ENCODE measurements at places on chromosomes 16 and 17.

DNA sequence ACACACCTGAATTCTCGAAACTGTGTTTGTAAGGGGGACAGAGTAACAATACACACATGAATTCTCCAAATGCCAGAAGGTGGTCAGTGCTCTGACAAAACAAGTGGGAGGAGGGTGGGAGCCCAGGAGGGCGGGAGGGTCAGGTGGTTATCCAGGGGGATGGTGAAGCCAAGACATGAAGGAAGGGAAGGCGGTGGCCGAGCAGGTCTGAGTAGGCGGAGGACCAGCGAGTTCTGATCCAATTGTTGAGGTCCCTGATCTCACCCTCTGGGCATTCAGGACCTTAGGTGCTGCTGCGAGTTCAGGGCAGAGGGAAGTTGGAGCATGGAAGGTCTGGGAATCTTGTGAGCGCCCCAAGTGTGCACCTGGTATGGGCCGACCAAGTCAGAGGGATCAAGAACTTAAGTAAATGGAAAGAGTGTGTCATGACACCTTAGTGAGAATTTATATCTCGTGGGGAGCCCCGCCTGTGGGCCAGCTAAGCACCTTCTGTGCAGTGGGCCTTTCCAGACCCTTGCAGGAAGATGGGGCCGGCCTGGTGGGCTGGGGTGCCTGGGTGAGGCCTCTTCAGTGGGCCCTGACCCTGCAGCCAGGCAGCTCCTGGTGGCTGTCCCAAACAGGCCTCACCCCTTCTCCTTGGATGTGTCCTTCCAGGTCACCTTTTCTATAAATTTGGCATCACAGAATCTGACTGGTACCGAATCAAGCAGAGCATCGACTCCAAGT is 86.1 kb downstream of the NPIPB11 start:
- no peak for DNase-seq

DNA sequence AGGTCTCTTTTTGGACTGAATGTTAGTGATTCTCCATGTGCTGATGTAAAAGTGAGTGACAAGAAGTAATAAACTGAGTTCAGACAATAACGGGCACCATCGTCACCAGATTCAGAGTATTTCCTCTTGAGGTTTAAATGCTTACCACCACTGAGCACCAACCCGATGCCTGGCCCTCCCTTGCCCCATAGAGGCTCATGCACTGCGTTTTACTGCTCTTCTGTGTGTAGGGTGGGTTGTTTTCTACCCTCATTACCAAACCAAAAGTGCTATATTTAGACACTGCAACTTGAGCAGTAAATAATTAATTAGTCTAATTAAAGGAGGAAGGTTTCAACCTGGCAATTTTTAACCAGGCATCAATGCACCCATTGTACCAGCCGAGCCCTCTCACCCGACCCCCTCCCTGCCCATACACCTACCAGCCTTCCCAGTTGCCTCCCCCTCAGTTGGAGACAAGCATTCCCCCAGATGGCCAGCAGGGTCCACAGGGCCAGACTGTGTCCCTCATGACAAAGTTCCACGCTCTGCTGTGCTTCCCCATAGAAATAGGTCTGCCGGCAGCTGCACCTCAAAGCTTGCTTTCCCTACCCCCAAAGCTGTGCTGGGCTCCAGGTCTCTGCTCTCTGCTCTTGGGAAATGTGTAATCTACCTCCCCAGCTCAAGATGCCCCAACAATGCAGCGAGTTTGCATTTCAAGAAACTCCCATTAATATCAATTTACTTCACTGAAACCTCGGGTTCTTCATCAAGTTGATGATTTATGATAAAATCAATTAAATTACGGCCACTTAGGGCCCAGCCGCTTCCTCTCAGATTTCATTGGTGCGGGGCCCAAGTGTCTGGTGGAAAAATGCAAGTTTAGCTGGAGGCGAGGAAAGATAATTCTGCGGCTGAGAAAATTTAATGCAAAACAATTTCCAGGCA is 16.0 kb downstream of the HOXB4 start:
- no peak for DNase-seq

DNA sequence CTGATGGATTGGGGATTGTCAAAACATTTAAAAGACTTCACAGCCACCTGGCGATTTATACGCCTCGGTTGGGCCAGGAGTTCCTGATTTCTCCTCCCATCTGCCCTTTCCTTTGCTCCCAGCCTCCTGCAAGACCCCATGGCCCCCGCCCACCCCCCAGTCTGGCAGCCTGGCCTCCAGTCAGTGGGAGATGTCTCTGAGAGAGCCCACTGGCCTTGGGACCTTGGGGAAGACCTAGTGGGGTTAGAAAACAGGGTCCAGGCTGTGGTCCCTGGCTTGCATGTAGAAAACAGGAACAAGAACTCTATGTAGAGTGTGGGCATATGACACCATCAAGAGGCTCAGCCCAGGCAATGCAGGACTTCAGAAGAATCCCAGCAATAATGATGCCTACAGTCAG is 209.4 kb upstream of the C16orf82 start:
- no peak for DNase-seq

- no peak for DNase-seq
Observed at GRCh38 chr16:1469693-1470201, 5.1 kb downstream of the CLCN7 start.

DNA sequence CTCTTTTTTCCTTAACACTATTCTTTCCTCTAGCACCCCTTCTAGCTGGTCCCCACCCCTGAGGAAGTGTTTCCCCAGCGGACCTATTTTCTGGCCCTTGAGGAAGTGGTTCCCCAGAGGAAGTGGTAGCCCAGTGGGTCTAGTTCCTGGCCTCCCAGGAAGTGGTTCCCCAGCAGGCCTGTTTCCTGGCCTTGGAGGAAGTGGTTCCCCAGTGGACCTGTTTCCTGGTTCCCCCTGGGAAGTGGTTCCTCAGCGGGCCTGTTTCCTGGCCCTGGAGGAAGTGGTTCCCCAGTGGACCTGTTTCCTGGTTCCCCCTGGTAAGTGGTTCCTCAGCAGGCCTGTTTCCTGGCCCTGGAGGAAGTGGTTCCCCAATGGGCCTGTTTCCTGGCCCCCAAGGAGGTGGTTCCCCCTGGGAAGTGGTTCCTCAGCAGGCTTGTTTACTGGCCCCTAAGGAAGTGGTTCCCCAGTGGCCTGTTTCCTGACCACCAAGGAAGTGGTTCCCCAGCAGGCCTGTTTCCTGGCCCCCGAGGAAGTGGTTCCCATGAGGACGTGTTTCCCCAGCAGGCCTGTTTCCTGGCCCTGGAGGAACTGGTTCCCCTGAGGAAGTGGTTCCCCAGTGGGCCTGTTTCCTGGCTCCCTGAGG is 58.3 kb downstream of the NTN1 start:
- no peak for DNase-seq

- no peak for DNase-seq
Observed at GRCh38 chr16:79740252-79740651, 139.7 kb upstream of the MAF start.

All from NCI-H748 treated with DMSO at 0.1 percent for 48 hours (cell line).